Calu3 (cell line): ENCODE measurements at places on chromosomes 4 and X. TPM values are rescaled to one million over a fixed set of nuclear protein-coding genes. Genes with fewer than 3 reads are reported as not detected.

DNA sequence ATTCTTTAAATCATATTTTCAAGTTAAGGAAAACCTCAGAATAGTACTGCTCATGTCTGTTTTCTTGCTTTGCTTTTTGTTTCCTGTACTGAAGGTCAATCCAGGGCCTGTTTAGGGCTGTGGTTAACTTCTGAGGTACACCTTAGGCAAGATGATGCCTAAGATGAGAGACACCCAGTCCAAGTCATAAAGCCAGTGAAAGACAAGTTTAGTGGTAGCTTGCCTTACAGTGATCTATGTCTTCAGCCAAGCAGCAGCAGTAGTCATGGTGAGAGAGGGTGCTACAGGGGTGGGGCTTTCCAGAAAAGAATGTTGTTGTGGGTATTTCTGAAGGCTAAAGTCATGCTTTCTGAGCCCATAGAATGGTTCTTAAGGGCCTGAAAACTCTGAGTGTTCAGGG lies 173.7 kb downstream of the VSIG4 start:
- no peak for DNase-seq

DNA sequence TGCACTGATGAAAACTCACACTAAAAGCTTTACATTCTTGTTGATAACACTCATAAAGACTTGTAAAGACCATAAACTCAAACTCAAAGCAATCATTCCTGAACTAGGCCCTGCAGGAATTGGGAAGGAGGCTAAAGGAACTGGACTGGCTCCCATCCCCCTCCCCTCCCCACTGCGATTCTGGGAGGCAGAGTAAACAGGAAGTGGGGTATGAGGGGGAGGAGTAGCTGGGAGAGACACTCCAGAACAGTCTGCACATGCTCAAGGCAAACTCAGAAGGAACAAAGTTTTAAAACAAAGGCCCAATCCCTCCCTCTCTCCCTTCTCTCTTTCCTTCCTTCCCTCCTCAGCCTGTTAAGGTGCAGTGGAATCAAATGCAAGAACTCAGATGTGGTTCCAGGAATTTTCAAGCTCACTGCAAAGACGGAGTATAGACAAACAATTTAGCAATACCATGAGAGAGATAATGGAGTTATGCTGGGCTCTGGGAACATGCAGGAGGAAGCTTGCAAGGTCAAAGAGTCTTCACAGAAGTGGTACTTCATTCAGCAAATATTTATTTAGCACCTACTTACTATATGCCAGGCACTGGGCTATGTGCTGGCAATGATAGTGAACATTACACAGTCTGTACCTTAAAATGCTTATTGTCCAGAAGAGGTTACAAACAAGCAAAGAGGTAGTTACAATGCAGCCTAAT lies 15.9 kb downstream of the MID1IP1 start:
- peak; percentile 13 for DNase-seq

DNA sequence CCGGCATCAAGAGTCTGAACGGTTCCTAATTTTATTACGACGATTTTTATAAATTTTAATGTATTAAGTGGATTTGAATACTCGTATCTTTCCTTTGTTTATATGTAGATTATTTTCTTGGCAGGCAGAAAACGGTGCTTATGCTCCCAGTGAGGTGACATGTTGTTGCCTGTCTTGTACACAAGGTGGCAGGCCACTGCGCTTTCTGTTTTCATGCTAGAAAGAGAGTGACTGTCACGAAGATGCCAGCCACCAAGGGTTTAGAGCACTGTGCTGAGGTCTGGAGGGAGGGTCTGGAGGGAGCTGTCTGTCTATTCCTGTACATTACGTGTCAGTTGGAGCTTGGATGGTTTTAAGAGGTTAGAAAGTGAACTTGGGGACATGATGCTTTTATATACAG lies 87.7 kb downstream of the SHROOM2 start:
- peak; percentile 28 for DNase-seq

The GLRA3 gene
- 0.07 and 0.12 TPM in 2 replicates for total RNA-seq

DNA sequence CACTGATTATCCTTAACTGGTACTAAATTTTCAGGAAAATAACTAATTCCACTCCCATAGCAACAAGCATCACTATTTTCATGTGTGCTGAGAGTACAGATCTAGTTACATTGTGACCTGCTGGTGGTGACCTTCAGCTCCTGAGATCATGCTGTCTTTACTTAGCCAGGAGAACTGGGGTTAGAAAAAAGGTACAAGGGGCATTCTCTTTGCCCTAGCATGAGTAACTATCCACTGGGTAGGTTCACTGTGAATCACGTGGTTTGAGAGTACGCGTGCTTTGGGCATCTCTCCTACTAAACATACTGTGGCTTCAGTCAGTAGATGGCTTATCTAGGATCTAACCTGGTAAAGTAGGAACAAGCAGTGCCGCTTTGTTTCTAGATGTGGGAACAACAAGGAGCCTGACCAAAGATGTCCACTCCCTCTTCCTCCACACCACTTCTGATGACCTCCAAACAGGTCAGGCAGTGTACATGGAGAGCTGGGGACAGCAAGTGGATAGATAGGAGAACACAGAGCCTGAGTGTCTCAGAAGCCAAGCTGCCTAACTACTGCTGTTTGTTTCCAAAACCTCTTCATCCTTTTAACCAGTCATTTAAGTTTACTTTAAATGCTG lies 90.2 kb downstream of the CBR4 start:
- DNase-seq = no peak

The ELOVL6 gene
- total RNA-seq = 26.1 and 31.3 TPM in 2 replicates

DNA sequence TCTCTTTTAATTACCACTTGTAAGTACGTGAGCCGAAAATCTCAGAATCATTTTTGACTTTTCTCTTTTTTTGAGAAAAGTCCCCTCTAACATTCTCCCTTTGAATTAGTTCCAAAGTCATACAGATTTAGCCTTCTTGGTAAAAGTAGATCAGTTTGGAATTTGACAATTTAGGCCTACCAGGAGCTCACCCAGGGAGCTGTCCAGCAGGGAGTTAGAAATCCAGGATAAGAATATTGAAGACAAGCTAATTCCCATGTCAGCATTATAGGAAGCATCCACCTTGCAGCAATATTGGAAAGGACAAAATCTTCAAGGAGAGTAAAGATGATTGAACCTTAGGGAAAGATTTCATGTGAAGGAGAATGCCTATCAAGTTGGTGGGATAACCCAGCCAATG lies 352.2 kb upstream of the CPEB2 start:
- no peak for DNase-seq
